ENCODE measurements at places on chromosomes 7 and 10.

DNA sequence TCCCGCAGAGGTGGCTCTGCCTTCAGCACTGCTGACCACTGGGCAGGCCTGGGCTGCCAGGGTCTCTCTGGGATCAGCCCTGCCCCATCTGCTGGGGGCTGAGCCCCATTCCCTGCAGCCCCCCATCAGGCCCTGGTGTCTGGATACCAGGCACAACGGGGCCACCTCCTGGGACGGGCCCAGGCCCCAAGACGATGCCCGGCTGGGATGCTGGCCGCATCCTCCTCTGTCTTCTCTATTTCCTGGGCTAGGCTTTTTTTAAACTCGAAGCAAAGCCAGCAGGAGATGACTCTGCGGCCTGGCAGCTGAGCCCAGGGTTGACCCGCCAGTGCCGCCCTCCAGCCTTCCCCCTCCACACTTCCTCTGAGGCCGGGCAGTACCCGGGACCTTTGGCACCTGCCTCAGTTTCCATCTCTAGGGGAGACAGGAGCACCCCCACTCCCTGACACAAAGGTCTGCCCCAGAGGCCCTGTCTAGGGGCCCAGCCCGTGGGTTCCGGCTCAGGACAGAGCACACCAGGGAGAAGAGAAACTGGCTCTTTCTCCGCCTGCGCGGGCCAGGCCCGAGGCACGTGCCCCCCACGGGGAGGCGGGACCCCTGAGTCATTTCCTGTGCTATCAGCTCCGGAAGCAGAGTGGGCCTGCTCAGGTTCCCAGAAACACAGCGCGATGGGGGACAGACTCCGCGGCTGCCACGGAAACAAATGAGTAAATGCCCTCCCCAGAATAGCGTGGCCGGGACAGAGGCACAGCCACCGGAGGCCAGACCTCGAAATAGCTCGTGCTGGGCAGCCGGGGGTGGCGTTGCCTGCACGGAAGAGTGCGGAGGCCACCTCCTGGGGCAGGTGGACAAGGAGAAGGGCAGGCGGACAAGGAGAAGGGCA is 84.6 kb upstream of the PDGFA start:
- peak; percentile 81 for DNase-seq

GRCh38 chr7:133364959-133365690 is 112.2 kb downstream of the EXOC4 start:
- peak; percentile 1 for DNase-seq

- no peak for DNase-seq
These were observed 145.4 kb downstream of the CALN1 start for GRCh38 chr7:72266771-72267170.

DNA sequence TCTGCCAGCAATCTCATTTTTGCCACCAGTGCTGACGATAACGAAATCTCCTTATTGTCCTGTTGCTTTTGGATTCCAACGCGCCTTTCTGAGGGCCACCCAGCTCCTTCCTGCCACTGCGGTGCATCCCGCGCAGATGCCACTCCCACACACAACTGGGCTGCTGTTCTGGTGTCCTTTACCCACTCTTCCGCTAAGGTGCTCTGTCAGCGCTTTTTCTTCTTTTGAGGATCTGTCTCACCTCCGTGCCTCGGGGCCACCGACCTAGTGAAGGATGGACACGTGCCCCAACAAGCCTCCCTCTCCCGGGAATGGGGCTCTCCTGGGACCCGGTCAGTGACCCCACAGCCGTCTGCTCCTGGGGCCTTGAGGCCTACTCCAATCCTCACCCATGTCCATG is 314.3 kb upstream of the COBL start:
- no peak for DNase-seq

DNA sequence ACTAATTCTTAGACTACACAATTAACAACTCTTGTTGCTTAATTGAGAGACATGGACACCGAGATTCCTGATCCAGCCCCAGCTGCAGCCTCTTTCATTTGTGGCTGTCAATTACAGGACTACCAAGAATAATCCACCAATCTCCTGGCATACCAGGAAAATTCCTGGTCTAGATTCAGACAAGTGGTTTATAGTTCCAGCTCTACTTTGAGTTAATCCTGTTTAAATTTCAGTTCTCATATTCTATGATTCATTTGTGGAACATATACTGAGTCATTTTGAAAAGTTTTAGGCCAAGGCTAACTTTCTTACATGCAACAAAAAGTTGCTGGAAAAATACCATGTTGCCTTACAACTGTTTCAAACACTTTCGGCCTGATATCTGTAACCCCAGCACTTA is 253.5 kb downstream of the MAGI2 start:
- no peak for DNase-seq

- DNase-seq = no peak
These were observed 33.1 kb upstream of the EGFR start for GRCh38 chr7:54985426-54986330.

GRCh38 chr7:76047305-76047810 is 442 bp downstream of the STYXL1 start:
- DNase-seq = no peak
